WERI-Rb-1 (cell line): ENCODE measurements at places on chromosomes 2 and 18.

GRCh38 chr18:79697976-79698375, 18.4 kb downstream of the CTDP1 start:
- no peak for DNase-seq

DNA sequence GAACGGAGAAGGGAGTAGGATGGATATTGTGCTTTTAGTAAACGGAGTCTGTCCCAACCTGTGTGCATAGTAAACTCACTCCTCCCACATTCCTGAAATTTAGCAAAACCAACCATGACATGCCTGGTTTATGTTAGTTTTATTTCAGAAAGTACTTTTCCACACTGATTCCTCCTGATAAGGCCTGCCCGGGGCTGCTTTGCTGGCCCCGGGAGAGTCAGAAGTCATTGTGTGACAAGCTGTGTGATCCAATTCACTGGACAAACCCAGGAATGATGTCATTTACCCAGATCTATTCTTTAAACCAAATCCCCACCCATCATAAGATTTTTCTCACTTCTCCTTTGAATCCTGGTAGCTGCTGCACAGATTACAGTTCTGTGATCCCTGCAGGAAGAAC, 109.0 kb downstream of the SETBP1 start:
- DNase-seq, result no peak

GRCh38 chr2:182101263-182101662, 115.6 kb downstream of the PPP1R1C start:
- DNase-seq, result no peak

DNA sequence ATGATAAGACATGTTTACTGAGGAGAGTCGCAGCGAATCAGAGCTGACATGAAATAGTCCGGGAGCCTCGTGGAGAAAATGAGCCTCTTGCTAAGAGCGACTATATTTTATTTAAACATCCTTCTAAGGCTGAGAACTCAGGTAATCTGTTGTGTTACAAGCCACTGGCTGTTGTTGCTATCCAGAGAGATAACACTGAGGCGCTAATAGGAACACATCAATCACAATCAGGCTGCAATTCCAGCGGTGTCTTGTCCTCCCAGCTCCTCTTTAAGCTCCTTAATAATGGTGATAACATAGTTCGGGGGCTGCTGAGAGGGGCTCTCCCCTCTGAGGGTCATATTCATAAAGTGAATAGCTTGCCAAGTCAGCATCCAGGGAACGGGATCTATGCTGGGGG, 95.1 kb downstream of the INSIG2 start:
- DNase-seq, result no peak

- DNase-seq, result no peak
Observed at GRCh38 chr2:24871852-24872333, 48.1 kb downstream of the ADCY3 start.

- DNase-seq, result no peak
Observed at GRCh38 chr2:132593171-132593570, 76.8 kb downstream of the LYPD1 start.

GRCh38 chr18:24486684-24487083, 26.2 kb downstream of the HRH4 start:
- DNase-seq, result no peak

DNA sequence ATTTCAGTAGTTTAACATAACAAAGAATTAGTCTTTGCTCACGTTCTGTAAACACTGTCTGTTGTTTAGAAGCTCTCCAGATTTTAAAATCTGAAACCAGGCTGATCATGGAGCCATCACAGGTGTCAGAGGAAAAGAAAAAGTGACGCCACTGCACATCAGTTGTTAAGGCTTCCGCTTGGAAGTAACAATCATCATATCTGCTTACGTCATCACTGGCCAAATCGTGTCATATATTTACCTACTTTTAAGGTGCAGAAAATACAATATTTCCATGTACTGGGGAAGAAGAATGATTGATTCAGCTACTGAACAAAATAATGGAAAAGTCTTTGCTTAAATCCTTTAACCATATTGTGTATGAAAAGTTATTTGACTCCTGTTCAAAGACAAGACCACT, 382.6 kb upstream of the MC4R start:
- DNase-seq, result no peak

- DNase-seq, result no peak
Observed at GRCh38 chr2:150532879-150533278, 45.4 kb upstream of the RND3 start.

GRCh38 chr18:32010124-32010721, 8.4 kb upstream of the RNF125 start:
- DNase-seq, result no peak

GRCh38 chr2:132282911-132283310, 121.2 kb upstream of the ANKRD30BL start:
- DNase-seq, result no peak

DNA sequence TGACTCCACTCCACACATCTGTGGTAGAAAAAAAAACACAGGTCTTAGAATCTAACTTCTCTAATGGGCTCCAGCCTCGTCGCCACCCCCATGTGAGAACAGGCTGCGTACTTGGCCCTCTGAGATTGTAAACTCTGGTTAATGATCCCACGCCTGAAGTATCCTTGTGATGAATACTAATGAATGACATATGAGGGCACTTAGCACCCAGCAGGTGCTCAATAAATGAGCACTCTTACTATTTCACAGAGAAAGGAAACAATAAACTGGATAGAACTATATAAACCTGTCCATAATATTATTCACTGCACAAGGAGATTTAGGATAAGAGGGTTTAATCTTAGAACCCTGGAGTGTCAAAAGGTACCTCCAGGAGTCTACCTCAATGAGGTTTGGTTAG, 310.1 kb upstream of the HNRNPA3 start:
- DNase-seq, result no peak

DNA sequence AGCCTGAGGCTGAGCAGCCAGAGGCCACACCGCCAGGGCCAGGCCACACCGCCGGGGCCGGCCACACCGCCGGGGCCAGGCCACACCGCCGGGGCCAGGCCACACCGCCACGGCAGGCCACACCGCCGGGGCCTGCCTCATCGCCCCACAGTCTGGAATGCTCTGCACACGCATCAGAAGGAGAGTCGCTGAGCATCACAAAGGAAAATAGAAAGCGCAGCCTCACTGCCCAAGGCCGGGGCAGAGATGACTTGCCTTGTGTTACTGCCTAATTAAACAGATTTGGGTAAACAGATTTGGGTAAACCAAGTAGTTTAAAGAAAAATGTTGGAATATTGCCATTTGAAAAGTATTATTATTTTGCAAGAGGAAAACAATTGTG, 10.4 kb upstream of the NFATC1 start:
- no peak for DNase-seq

DNA sequence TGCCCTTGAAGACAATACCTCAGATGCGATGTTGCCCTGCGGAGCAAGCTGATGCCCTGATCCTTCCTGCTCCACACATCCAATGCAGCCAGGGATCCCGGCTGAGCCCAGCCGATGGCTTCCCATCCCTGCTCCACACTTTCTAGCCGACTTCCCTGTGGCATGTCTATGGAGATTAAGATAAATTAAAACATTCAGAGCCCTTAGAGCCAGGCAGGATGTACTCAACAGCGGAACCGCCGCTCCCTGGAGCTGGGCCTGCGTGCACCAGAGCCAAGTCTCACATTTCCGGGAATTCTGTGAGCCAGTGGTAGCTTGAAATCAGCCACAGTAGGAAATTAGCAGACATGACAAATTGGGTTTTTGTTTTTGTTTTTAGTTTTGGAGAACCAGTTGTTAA, 620.6 kb downstream of the GALR1 start:
- DNase-seq, result no peak

DNA sequence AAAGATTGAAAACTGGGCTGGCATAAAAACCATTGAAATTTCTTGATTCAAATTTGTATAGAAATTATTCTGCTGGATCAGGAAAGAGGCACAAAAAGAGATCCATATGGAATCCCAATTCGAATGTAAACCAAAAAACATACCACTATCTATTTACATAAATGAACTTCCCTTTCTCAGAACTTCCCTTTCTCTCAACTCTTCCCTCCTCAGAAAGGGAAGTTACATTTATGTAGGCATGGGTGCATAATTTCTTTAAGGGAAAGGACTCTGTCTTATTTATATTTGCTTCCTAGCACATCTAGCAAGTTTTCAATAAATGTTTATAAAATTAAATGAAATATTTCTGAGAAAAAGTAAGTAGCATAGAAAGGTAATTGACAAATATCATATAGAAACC, 398.1 kb upstream of the ATP5MC3 start:
- no peak for DNase-seq
